ENCODE measurements at places on chromosomes 7 and 10.

GRCh38 chr10:47041396-47042198 is 130.4 kb downstream of the PTPN20 start:
- DNase-seq = no peak

DNA sequence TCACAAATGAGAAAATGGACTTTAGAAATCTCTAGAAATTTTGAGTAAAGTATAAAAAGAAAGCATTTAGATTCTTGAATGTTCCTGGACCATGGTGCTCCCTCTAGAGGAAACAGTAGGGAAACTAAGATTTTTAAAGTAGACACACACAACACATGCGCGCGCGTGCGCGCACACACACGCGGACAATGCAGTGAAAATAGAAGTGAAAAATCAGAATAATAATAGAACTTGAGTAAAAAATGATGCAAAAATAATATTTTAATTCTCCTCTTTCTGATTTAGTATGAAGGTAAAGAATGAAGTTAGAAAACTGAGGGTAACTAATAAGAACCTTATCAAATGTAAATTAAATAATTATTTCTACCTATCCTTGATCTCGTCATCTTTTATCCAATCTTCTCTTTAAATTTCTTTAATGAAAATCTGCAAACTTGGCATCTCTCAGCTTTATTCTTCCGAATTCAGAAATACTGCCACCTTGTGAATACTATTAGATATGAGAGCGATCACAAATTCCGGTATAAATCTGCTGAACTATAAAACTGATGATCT is 117.0 kb upstream of the AMPH start:
- DNase-seq = peak; percentile 38

DNA sequence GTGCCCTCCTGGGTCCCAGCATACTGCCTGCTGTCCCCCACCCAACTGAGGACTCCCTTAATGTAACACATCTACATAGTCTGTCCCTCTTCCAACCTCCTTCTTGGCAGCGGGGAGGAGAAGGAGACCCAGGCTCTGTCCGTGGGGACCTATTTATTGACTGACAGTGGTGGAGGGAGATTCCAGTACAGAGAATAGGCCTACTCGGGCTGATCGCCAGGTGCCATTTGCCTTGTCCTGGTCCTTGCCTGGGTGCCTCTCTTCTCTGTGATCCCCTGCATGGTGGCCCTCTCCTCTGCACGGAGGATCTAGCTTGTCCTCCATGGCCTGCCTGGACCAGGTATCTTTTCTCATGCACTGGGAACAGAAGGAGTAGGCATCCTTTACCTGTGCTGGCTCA is 17.0 kb downstream of the GHRHR start:
- no peak for DNase-seq

DNA sequence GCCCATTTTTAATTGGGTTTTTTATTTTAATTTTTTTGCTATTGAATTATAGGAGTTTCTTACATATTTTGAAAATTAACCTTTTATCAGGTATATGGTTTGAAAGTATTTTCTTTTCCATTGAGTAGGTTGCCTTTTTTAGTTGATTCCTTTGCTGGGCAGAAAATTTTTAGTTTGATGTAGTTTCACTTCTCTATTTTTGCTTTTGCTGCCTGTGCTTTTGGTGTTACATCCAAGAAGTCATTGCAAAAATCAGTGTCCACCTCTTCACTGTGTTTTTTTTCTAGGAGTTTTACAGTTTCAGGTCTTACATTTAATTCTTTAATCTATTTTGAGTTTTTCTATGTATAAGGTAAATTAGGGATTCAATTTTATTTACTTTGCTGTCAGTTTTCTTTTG is 129.8 kb upstream of the FERD3L start:
- no peak for DNase-seq

- DNase-seq = no peak
Measured at GRCh38 chr10:1345368-1345767, 289.2 kb downstream of the WDR37 start.

DNA sequence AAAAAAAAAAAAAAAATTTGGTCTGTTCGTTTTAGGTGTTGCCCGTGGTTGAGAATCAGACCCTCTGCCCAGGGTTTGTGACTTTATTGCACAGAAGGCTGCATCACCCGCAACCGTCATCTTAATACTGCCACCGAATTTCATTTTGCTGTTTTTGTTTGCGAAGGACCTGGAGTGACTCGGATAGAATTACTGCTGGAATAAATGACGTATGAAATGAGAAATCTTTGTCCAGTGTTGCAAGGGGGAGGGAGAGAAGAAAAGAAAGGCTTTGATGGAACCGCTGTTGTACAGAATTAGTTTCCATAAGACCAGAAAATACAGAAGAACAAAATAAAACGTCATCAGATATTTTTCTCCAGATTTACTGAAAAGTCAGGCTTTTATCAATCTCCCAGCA is 103.3 kb downstream of the GALNT17 start:
- no peak for DNase-seq

- no peak for DNase-seq
Measured at GRCh38 chr7:6558837-6559236, 7.6 kb upstream of the GRID2IP start.

- no peak for DNase-seq
Measured at GRCh38 chr7:111232249-111233084, 141.5 kb downstream of the LRRN3 start.

- DNase-seq = no peak
Measured at GRCh38 chr7:7914547-7914946, 54.0 kb upstream of the GLCCI1 start.

GRCh38 chr10:61835069-61835945 is 66.2 kb upstream of the ARID5B start:
- DNase-seq = no peak

DNA sequence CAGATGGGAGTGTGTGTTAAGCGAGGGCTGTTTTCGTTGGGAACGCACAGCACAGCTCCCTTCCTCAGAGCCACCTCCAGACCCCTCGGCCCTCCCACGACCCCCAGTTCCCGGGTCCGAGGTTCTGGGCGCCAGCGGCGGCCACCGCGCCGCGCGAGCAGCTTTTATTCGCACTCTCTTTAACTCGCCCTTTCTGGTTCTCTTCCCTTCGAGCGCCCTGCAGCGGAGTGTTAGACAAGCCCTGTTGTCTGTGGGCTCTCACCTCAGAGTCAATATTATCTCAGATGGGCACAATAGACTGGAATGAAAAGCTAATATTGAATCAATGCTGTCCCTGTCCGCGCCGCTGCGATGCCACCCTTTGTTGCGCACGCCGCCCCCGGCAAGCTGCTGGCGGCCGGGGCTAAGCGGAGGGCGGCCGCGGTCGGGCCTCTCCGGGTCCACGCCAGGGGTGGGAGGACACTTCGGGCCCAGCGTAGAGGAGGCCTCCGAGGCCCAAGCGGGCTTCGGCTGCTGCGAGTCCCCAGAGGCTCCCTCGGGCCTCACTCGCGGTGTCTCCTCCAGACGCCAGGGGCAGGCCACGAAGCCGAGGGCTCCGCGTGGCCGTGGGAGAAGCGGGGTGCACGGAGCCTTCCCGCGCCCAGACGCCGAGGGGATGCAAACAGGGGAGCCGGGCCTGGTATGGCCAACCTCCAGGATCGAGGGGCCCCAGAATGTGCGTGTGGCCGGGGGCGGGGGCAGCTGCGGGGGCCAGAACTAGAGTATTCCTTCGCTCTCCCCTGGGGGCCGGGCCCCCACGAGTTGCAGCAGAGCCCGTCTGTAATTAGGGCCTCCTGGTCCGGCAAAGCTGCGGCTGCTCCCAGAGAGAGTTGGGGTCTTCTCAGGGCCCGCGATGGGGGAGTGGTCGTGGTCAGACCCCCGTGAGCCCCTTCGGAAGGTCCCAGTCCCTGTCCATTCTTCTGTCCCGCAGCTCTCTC is 7.9 kb upstream of the EMX2 start:
- DNase-seq = no peak

DNA sequence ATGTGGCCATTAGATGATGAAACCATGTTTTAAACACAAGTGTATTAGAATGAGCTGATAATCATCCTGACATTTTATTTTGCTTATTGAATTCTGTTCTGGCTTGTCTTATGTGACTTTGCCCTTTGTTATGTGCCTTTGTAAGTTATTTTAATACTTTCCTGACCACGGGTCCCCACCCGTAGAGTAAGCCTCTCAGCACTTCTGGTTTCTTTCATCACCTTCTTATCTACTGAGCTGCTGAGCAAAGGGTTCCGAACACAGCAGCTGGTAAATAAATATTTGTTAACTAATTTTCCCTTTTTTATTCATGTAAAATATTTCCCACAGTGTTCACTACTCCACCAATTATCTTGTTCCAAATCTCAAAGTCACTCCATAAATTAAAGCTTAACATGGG is 1115.3 kb downstream of the SORCS3 start:
- no peak for DNase-seq

DNA sequence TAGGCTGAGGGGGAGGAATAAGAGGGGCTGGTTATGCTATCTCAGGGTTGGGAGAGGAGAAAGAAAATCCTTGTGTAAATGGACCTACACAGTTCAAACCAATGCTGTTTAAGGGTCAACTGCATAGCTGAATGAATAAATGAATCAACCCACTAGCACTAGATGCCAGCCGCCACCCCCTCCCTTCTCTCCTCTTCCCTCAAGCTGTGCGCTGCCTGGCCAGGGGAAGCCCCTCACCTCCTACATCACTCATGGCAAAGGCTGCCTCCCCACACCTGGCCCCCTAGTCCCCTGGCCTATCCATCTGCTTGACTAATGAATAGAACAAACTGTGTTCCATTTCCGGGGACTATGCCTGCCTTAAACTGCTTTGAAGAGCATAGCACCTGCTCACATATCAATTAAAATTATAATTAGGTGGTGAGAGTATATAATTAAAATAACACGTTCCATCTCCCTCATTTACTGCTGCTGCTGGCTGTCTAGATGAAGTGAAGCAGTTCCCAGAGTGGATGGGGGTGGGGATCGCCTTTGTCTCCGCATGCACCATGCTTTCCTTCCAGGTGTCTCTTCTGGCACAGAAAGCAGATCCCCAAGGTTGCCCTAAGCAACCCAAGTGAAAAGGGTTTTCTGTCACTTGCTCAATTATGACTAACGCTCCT is 32.6 kb downstream of the GRID1 start:
- no peak for DNase-seq

DNA sequence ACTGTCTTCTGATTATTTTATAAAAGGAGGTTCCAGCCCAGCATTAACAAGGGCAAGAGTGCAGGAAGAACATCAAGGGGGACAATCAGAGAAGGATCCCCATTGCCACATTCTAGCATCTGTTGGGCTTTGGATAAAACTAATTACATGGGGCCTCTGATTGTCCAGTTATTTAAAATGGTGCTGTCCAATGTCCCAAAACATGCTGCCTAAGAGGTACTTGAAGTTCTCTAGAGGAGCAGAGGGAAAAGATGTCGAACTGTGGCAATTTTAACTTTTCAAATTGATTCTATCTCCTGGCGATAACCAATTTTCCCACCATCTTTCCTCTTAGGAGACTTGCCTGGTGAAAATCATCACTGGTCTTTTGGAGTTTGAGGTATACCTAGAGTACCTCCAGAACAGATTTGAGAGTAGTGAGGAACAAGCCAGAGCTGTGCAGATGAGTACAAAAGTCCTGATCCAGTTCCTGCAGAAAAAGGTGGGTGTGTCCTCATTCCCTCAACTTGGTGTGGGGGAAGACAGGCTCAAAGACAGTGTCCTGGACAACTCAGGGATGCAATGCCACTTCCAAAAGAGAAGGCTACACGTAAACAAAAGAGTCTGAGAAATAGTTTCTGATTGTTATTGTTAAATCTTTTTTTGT is 2.3 kb downstream of the IL6 start:
- DNase-seq = no peak

DNA sequence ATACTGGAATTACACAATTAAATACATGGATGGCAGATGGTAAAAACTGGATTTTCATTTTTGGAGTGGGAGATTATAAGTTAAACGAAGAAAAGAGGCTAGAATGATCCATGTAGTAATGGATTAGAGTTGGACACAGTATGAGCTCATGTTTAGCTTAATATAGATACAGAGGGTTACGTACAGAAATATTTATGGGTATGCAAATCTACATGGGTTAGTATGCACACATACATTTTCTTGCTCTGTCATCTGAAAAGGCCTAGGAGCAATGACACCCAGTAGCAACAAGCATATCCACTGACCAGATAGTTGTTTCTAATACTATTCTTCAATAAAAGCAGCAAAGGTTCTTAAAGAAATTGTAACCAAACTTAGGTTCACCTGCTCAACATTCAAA is 366.4 kb downstream of the SEMA3D start:
- DNase-seq = no peak

- no peak for DNase-seq
Measured at GRCh38 chr7:36088966-36089365, 64.1 kb upstream of the EEPD1 start.

- DNase-seq = no peak
Measured at GRCh38 chr10:68489919-68490318, 18.1 kb upstream of the DNA2 start.

DNA sequence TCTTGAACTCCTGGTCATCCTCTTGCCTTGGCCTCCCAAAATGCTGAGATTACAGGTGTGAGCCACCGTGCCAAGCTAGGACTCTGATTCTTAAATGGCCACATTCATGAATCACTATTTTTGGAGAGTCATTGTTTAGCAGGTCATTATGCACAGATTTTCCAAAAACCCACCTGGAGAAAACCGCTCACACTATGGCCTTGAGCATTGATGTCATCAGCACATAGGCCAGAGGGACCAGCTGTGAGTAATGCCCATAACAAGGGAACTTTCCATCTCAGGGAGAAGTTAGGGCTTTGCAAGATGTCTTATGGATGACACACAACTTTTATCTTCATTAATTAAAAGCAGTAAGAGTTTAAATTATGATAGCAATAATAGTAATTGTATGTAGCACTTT is 86.4 kb upstream of the KIF5B start:
- DNase-seq = no peak

- DNase-seq = no peak
Measured at GRCh38 chr7:97847791-97848190, 24.4 kb downstream of the ASNS start.

DNA sequence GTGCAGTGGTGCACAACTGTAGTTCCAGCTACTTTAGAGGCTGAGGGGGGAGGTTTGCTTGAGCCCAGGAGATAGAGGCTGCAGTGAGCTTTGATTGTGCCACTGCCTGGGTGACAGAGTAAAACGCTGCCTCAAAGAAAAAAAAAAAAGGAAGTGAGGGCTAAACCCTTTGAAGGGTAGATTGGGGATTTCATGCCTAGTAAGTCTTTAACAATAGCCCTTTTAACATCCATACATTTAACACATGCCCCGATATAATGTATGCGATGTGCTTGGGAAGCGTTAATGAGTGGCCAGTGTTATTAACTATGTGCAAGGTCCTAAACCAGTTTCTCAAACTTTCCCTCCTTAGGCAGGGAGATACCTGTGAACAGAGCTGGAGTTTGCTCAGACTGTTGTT is 229.2 kb upstream of the HPS1 start:
- DNase-seq = no peak
